ENCODE measurements at places on chromosomes 2 and 18. TPM values are rescaled to one million over a fixed set of nuclear protein-coding genes. Genes with fewer than 3 reads are reported as not detected.

The ADGRF3 gene
- 0.61 TPM for polyA plus RNA-seq

- no peak for DNase-seq
Observed at GRCh38 chr2:98932778-98933343, 3.2 kb downstream of the CRACDL start.

GRCh38 chr2:106982350-106982749 lies 96.4 kb upstream of the ST6GAL2 start:
- no peak for DNase-seq

DNA sequence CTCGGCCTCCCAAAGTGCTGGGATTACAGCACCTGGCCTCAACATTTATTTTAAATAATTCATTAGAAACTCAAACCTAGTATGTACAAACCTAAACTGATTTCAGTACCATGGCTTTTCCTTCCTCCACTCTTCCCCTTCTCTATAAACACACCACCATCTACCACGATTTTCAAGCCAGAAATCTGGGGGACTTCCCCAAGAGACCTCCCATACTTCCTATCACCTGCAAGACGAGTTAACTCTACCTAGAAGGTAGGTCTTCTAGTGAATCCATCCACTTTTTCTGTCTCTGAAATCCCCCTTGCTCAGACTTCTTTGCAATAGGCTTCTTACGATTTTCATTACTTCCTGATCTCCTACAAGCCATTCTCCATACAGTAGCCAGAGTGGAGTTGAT lies 7.7 kb upstream of the FAM117B start:
- no peak for DNase-seq

GRCh38 chr18:37249895-37250618 lies 315.5 kb downstream of the CELF4 start:
- no peak for DNase-seq

GRCh38 chr2:126963390-126963789 lies 64.7 kb downstream of the TEX51 start:
- DNase-seq = no peak
